ENCODE measurements at places on chromosomes 2 and 18. TPM values are rescaled to one million over a fixed set of nuclear protein-coding genes. Genes with fewer than 3 reads are reported as not detected.

DNA sequence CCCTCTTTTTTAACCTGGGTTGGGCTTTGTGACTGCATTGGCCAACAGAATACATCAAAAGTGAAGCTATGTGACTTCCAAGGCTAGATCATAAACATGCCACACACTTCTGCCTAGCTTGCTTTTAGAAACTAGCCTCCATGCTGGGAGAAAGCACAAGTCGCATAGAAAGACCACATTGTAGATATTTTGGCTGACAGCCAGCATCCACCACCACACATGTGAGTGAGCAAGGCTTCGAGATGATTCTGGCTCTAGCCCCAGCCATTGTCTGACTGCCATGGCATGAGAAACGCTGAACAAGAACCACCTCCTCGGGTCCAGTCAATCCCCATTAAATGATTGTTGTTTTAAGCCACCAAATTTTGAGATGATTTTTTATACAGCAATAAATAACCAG is 66.8 kb upstream of the STPG4 start:
- peak; percentile 84 for DNase-seq

DNA sequence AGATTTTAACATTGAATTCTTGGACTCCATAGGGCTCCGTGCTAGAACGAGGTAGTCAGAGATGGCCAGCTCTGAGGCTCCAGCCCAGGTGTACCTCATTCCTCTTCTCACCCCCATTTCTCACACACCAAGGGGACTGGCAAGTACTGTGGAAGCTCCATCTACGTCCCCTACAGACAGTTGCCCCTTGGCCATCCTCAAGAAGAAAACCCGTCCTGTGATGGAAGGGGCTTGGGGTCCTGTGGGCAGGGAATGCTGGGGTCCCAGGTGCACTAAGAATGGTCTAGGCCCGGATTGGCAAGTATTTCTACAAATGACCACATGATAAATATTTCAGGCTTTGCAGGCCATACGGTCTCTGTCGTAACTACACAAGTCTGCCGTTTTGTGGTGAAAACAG is 110.3 kb downstream of the PDCL3 start:
- DNase-seq, result no peak

GRCh38 chr2:159450180-159450579 is 163.7 kb upstream of the WDSUB1 start:
- no peak for DNase-seq

DNA sequence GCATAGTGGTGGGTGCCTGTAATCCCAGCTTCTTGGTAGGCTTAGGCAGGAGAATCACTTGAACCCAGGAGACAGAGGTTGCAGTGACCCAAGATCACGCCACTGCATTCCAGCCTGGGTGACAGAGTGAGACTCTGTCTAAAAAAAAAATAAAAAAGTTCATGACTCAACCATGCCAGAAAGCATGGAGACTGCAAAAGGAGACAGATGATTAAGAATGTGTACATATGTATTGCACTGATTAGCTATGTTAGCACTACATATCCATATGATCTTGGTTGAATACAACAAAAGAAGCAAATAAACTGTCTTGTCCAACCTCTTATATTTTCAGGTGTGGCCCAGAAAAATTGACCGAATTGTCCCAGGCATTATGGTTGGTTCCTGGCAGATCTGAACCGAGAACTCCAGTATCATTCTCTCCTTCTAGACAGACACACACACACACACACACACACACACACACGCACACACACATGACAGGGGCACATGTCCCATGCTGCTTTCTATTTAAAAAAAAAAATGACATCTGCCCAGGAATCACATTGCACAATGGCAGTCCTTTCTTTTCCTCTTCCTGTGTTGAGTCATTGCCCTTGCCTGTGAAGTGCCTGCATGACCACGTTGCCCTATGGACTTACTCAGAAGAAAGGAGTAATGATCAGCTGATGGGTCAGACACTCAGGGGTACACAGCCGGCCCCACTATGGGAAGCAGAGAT is 65.6 kb downstream of the MYCN start:
- DNase-seq, result peak; percentile 80

DNA sequence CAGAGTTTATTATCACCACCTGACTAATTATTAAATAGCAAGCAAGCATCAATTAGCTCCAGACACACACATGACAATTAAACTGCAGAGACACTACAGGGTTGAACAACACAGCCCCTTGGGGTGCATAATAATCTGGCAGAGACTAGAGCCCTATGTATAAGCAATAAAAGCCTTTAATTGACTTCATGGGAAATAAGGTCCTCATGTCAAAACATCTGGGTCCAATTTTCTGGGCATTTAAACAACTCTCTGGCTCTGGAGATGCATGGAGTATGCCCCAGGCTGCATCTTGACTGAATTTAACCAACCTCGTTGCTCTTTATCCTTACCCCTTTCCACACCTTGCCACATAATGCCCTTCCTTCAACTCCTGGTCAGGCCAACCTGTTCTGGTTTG is 270.7 kb upstream of the THUMPD2 start:
- DNase-seq, result no peak

DNA sequence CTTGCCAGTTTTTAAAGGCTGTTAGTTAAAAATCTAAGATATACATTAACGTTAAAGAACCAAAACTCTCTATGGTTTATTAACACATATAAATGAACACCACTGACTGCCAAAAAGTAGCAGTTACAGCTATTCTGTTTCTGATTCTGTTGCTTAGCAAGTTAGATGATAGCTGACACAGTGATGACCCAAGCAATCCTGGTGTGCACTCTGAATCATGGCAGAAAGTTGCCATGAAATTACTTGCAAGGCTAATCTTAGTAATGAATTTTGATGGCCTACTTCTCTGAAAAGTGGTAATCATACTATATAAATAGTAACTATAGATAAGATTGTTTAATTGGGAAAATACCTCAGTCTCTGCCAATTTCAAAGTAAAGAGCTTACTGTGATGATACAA is 57.7 kb downstream of the ROCK2 start:
- DNase-seq, result no peak

GRCh38 chr2:68912732-68913131 is 40.0 kb downstream of the GKN2 start:
- DNase-seq, result no peak

- DNase-seq, result no peak
Measured at GRCh38 chr18:58572181-58572580, 56.7 kb downstream of the ALPK2 start.

ATRAID gene
- total RNA-seq, result 405 TPM

ADRA2B gene
- not detected for total RNA-seq

CD302 gene
- total RNA-seq, result 12.0 TPM

RAB6C gene
- not detected for total RNA-seq
